Activated B cell treated with CpG ODN at 0.5 μM for 24 hours (primary cell): ENCODE measurements at places on chromosomes 5 and 9. TPM values are rescaled to one million over a fixed set of nuclear protein-coding genes. Genes with fewer than 3 reads are reported as not detected.

DNA sequence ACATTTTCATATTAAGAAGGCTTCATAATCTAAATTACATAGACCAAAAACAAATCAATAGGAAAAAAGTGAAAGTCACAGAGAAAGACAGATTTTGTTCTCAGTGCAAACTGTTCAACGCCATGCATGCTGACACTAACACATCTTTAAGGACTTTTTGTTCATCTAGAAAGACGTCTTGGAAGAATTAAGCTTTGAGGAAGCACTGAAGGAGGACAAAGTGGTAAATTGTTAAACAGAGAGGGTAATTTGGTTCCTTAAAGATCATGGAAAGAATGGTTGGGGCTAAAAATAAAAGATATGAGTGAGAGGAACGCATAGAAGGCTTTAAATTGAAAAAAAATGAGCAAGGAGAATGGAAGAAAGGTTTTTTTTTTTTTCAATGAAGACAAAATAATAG, 9.1 kb downstream of the MEGF9 start:
- H3K4me1 ChIP-seq, result peaks cover 8% of the 10 kb centered on the region
- no peak overlapping the region for H3K27ac ChIP-seq
- H3K27me3 ChIP-seq, result no peaks in the 10 kb centered on the region
- H3K4me3 ChIP-seq, result no peak overlapping the region
- no peak for DNase-seq

CTNND2 gene
- total RNA-seq, result not detected in 2 replicates

DNA sequence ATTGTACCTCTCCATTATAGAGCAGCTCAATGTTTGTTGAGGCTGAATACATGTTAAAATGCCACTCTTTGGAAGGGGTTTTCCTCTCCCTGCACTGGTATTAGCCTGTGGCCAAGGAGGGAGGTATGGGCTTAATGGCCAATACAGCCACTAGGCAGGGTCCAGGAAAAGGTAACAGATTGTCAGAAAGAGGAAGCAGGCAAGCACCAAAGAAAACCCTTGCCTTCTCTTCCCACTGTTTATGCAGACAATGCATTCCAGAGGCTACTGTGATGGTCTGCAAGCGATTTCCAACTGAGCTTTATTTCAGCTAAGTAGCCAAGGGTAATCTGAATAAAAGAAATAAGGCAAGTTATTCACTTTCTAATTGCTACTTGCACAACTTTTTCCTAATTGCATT, 95.3 kb upstream of the SLC27A6 start:
- no peak overlapping the region for H3K4me3 ChIP-seq
- no peaks in the 10 kb centered on the region for H3K4me1 ChIP-seq

- H3K27ac ChIP-seq, result no peak overlapping the region
- H3K36me3 ChIP-seq, result peaks cover 55% of the 10 kb centered on the region
- no peak for DNase-seq
- no peaks in the 10 kb centered on the region for H3K27me3 ChIP-seq
These were observed 58.3 kb downstream of the PIK3R1 start for GRCh38 chr5:68273717-68274409.

DNA sequence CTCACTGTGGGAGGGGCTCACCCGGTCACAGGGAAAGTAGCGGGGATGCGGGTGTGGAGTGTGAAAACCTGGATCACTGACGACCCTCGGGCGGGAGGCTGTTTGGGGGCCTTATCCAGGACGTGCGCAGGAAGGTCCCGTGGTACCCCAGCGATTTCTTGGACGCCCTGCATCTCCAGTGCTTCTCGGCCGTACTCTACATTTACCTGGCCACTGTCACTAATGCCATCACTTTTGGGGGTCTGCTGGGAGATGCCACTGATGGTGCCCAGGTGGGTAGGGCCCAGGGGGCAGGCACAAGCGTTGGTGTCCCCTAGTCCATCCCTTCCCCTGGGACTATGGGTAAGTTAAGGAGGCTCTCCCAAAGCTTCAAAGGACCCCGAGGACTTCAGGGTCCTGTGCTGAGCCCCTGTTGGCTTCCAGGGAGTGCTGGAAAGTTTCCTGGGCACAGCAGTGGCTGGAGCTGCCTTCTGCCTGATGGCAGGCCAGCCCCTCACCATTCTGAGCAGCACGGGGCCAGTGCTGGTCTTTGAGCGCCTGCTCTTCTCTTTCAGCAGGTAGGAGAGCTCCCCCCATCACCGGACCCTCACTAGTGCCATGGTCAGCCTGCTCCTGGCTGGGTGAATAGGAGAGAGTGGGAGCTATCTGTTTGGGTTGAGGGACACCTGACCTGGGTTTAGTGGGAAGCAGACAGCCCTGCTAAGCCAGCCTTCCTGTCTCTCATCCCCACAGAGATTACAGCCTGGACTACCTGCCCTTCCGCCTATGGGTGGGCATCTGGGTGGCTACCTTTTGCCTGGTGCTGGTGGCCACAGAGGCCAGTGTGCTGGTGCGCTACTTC, 3.9 kb downstream of the SLC4A9 start:
- no peaks in the 10 kb centered on the region for H3K36me3 ChIP-seq
- peak overlapping the region; percentile 76 for H3K4me3 ChIP-seq
- H3K4me1 ChIP-seq, result peaks cover 6% of the 10 kb centered on the region
- no peak overlapping the region for H3K27ac ChIP-seq
- no peak for DNase-seq

GRCh38 chr5:27598576-27598975, 560.2 kb upstream of the CDH9 start:
- H3K27ac ChIP-seq, result no peak overlapping the region
- no peak for DNase-seq
- H3K27me3 ChIP-seq, result no peaks in the 10 kb centered on the region
- H3K36me3 ChIP-seq, result no peaks in the 10 kb centered on the region
- H3K4me1 ChIP-seq, result no peaks in the 10 kb centered on the region

KIF4B gene
- not detected in 2 replicates for total RNA-seq

- H3K36me3 ChIP-seq, result no peaks in the 10 kb centered on the region
- no peak overlapping the region for H3K4me3 ChIP-seq
- H3K27me3 ChIP-seq, result no peaks in the 10 kb centered on the region
- H3K27ac ChIP-seq, result no peak overlapping the region
- H3K4me1 ChIP-seq, result no peaks in the 10 kb centered on the region
- DNase-seq, result no peak
These were observed 117.5 kb downstream of the COL5A1 start for GRCh38 chr9:134758949-134759607.

C1QTNF3 gene
- total RNA-seq, result 4.9 and 7.7 TPM in 2 replicates

DNA sequence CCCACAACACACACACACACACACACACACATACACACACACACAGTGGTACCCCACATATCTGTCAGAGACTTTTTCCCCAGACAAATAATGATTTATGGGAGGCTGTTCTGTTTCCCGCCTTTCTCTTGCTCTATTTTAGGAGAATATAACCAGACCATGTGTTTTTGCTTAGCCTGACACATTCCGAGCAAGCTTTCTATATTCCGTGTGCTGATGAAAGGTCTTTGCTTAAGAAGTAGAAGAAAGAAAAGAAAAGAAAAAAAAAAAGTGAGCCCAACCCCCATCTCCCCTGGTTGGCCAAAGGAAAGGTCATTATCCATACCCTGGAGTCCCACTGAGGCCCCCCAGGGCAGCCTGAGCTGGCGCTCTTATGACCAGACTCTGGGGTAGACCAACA, 338.6 kb downstream of the SLIT3 start:
- no peaks in the 10 kb centered on the region for H3K4me1 ChIP-seq
- no peak overlapping the region for H3K4me3 ChIP-seq
- DNase-seq, result no peak
- no peaks in the 10 kb centered on the region for H3K36me3 ChIP-seq
- peaks cover 2% of the 10 kb centered on the region for H3K27me3 ChIP-seq

ORM1 gene
- not detected in 2 replicates for total RNA-seq

DNA sequence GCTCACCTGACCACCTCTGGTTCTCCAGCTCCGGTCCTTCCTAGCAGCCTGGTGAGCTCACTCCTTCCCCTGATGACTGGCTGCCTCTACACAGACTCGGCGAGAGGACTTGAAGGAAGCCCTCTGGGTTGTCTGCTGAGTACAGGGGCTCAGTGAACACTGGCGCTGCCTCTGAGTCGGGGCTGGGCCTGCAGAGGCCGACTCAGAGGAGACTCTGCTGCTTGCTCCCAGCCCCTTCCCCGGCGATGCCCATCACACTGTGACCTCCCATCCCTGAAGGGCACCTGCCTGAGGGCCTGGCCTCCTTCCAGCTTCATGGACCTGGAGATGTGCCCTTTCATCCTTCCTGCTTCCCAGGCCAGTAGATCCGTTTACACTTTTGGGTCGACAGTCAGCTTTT, 22.0 kb downstream of the CRB2 start:
- H3K36me3 ChIP-seq, result peaks cover 3% of the 10 kb centered on the region
- peaks cover 8% of the 10 kb centered on the region for H3K27me3 ChIP-seq
- H3K4me1 ChIP-seq, result no peaks in the 10 kb centered on the region
- H3K27ac ChIP-seq, result no peak overlapping the region
- no peak for DNase-seq

GRCh38 chr5:170885809-170886208, 24.0 kb downstream of the RANBP17 start:
- no peak for DNase-seq
- H3K36me3 ChIP-seq, result no peaks in the 10 kb centered on the region
- no peak overlapping the region for H3K4me3 ChIP-seq
- H3K4me1 ChIP-seq, result no peaks in the 10 kb centered on the region
- no peak overlapping the region for H3K27ac ChIP-seq

- no peak for DNase-seq
- H3K27ac ChIP-seq, result no peak overlapping the region
- H3K27me3 ChIP-seq, result peaks cover 5% of the 10 kb centered on the region
- H3K36me3 ChIP-seq, result no peaks in the 10 kb centered on the region
- H3K4me3 ChIP-seq, result no peak overlapping the region
- H3K4me1 ChIP-seq, result no peaks in the 10 kb centered on the region
These were observed 15.8 kb upstream of the NEURL1B start for GRCh38 chr5:172624996-172625964.

GRCh38 chr5:134436523-134437339, 25.1 kb upstream of the CDKN2AIPNL start:
- peak overlapping the region; percentile 56 for H3K4me3 ChIP-seq
- H3K4me1 ChIP-seq, result peaks cover 25% of the 10 kb centered on the region
- H3K27ac ChIP-seq, result peak overlapping the region; percentile 68
- DNase-seq, result peak; percentile 64
- no peaks in the 10 kb centered on the region for H3K27me3 ChIP-seq

OR1J1 gene
- total RNA-seq, result not detected in 2 replicates

DNA sequence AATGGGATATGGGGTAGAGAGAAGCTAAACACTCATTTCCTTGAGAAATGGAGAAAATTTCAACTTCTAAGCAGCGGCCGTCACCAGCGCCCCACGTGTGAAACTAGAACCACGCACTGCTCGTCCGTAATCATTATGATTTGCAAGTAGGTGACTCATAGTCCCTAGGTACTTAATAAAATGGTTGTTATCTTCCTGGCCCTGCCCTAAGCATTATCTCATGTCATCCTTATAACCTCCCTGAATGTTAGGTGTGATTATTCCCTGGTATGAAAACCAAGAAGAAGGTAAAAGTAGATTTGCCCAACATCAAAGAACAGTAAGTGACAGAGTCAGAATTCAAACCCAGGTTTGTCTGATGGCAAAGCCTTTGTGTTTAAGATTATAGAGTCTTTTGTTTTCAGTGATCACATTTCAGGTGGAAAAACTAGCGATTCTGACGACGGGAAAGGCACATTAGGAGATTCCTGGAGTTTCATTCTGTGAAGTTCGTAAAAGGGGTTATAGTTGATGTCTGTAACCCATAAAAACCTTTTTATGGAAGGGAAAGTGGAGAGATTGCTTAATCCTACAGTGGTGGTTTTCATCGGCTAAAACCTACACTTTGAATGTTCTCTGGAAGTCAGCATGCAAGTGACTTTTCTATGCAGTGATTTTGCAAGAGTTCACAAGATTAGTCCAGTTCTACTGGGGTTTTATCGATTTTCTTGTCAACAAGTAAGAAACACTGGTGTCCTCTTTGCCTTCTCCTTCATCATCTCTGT, 202.9 kb upstream of the WWC1 start:
- no peak overlapping the region for H3K27ac ChIP-seq
- no peaks in the 10 kb centered on the region for H3K4me1 ChIP-seq
- H3K27me3 ChIP-seq, result no peaks in the 10 kb centered on the region
- no peak for DNase-seq
- H3K36me3 ChIP-seq, result no peaks in the 10 kb centered on the region
- H3K4me3 ChIP-seq, result no peak overlapping the region

TAF11L5 gene
- total RNA-seq, result not detected in 2 replicates

DNA sequence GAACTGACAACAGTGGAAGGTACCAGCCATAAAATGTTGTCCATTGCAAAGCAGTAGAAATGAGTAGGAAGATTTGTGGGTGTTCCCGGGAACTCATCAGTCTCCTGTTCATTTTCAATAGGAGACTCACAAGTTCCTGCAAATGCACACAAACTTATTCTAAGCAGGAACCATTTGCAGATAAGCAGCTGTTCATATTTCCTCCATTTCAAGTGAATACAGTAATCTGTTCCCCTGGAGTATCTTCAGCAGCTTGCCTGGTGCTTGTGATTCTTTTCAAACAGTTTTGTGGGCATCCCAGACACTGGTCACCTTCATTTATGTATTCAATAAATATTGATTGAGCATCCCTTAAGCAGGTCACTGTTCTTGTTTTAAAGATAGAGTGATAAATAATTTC, 1315.5 kb upstream of the C9orf72 start:
- H3K4me1 ChIP-seq, result no peaks in the 10 kb centered on the region
- H3K4me3 ChIP-seq, result no peak overlapping the region
- no peak for DNase-seq
- H3K36me3 ChIP-seq, result no peaks in the 10 kb centered on the region
- H3K27ac ChIP-seq, result no peak overlapping the region

DNA sequence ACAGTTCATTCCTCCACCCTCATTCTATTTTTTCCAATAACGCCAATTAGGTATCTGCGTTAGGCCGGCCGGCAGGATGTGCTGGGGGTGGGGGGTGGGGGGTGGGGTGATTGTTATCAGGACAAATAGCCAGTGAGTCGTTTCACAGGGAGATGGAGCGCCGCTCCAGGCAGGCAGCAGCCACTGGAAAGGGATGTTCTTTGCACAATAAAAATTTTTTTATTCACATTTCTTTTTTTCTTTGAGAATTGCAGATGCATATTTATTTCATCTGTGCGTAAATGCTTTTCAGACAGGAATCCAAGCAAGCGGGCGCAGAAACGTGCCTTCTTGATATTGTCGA, 4.1 kb downstream of the LMX1B start:
- H3K27me3 ChIP-seq, result peaks cover 66% of the 10 kb centered on the region
- H3K36me3 ChIP-seq, result no peaks in the 10 kb centered on the region
- no peak overlapping the region for H3K4me3 ChIP-seq
- peaks cover 22% of the 10 kb centered on the region for H3K4me1 ChIP-seq
- no peak for DNase-seq
- H3K27ac ChIP-seq, result no peak overlapping the region

CCDC192 gene
- total RNA-seq, result not detected in 2 replicates

GRCh38 chr5:126562823-126563222, 32.2 kb downstream of the ALDH7A1 start:
- H3K27me3 ChIP-seq, result no peaks in the 10 kb centered on the region
- no peak overlapping the region for H3K4me3 ChIP-seq
- no peaks in the 10 kb centered on the region for H3K4me1 ChIP-seq
- no peak overlapping the region for H3K27ac ChIP-seq
- no peaks in the 10 kb centered on the region for H3K36me3 ChIP-seq

DNA sequence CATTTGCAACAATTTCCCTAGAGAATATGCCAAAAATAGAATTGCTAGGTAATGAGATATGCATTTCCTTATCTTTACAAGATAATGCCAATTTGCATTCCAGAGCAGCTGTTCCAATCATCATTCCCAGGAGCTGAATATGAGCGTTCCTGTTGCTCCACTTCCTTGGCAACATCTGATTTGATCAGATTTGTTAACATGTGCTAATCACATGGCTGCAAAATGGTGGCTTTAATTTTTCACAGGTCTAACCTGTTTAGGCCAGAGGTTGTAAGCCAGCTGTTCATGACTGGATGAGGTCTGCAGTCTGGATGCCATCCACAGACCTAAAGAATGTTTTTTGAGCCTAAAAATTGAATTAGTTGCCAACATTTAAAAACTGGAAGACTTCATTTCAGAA, 220.7 kb upstream of the IL12B start:
- DNase-seq, result no peak
- no peak overlapping the region for H3K27ac ChIP-seq
- H3K27me3 ChIP-seq, result no peaks in the 10 kb centered on the region
